Suppressor macrophage treated with lipopolysaccharide for 1 hour (primary cell): ENCODE measurements at places on chromosomes 6 and 20.

- no peak for DNase-seq
Measured at GRCh38 chr6:162887981-162888689, 160.4 kb downstream of the PACRG start.

DNA sequence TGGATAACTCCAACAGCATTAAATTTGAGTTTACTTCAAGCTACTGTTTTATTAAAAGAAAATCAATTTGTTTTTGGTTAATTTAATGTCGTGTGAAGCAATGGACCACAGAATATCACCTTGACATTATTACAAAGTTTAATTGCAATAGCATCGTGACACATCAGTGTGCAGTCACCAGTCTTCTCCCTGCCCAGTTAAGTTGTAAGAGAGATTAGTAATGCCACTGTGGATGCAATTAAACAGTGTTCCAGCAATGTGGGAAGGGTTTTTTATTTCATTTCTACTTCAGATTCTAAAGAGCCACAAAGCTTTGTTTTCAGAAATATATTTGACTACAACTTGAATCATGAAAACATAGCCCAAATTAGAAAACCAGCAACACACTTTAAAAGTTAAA is 128.7 kb downstream of the SYNE1 start:
- no peak for DNase-seq

DNA sequence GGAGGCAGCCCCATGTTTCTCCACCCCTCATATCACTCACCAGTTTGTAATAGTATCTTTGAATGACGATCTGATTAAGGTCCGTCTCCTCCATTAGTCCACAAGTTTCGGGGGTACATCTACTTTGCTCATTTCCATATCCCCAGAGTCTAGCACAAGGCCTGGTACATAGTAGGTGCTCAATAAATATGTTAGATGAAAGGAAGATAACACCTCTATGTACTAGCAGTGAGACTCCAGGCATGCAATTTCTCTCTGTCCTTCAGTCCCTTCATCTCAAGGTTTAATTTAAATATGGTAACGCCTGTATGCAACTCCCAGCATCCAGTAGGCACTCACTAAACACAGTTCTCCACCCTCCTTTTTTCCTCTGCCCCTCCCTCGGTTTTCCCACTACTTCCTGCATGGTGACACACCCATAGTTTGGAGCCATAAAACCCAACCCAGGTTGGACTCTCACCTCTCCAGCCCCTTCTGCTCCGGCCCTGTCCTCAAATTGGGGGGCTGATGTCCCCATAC is 461 bp upstream of the HNF4A start:
- DNase-seq: no peak

DNA sequence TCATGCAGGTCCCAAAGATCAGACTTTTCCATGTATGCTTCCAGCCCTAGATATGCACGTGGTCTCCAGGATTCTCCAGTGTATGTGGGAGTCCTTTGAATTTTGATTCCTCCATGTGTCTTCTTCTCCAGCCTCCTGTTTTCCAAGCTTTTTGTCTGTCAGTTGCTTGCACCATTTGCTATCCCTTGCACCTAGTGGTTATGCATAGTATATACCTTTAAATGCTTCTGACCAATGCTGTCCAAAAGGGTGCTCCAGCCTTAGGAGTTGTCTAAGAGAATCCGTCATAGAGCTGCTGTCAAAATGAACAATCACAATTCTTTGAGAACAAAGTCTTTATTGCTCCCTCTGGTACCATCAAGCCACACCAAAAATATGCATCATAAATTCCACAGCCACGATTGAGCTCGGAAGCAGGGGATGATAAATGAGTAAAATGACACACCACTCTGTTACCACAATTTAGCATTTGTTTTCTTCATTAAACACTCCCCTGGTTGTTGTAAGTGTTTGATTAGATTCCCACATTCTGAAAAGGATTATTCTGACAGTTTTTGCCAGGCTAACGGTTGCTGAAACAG is 706.2 kb upstream of the GJE1 start:
- DNase-seq: no peak

DNA sequence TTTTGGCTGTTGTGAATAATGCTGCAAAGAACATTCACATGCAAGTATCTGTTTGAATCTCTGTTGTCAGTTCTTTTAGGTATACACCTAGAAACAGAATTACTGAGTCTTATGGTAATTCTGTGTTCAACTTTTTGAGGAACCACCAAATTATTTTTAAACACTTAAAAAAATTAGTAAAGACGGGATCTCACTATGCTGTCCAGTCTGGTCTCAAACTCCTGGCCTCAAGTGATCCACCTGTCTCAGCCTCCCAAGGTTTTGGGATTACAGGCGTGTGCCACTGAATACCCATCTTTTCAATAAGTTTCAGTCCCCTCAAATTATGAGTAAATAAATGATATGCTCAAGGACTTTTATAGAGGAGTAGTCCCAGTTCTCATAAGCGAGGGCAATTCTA is 17.5 kb downstream of the SPATS1 start:
- DNase-seq: no peak

DNA sequence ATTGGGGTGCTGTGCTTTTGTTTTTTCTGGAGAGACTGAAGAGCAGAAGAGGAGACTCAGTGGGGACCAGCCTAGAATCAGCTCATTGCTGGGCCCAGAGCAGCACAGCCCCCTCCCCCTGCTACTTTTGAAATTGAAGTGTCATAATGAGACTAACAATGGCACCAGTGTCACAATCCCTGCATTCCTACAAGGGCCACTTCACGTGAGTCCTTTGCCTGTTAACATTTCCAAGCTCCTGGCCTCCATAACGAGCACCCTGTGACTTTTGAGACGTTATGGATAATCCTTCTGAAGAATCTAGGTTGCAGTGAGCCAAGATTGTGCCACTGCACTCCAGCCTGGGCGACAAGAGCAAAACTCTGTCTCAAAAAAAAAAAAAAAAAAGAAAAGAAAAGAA is 41.7 kb downstream of the CNBD2 start:
- DNase-seq: no peak

DNA sequence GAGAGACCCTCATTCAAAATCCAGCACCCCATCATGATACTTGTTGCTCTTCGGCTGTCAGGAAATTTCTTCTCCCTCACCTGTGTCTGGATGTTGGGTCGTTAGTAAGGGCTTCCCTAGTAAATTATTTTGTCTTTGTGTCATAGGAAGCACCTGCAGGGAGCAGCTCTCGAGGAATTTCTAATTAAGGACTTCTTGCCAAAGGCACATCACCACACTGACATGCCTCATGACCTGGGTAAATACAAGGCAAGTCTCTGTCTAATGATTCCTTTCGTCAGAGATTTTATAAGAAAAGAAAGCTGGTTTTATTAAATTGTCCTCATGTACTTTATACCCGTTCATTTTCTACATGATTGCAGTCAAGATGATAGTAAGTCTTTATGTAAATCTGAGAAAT is at the start of gene NOX3:
TSS of gene NOX3 (minus strand) at position 74 of the 400 bp plus-strand sequence. CDS start at position 35, 39 bp downstream.
- DNase-seq: no peak

DNA sequence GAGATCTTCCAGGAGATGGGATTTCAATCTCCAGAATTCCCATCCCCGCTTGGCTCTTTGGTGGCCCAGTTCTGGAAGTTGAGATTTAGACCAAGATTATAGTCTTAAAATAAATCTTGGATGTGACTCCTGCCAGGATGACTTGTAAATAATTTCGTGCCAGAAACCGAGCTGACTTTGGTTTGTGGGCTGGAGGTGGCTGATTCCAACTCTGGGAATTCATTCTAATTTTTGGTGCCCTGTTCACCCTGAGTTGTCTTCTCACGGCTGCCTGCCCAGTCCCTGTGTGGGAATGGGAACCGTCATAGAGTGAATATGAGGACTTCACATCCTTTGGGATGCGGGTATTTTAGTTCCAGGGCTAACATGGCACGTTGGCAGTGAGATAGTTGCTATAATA is 64.8 kb downstream of the JARID2 start:
- no peak for DNase-seq

- DNase-seq: no peak
Measured at GRCh38 chr6:38867726-38868125, 152.6 kb downstream of the DNAH8 start.

DNA sequence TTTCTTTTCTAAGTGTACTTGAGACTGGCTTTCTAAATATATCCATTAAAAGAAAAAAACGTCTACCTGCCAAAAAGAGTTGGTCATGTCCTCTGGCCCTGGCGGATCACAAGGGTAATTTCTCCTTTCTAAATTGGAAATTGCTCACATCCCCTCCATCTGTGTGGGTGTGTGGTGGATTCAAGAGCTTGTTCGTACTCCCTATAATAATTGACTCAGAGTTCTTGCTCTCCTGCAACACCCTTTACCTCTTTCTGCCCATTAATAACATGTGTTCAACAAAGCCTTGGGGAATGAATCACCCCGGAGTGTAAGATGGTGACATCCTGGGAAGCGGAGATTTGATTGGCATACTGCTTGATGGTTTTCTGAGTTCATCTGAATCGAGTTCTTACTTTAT is 263.8 kb downstream of the ALDH8A1 start:
- peak; percentile 31 for DNase-seq

DNA sequence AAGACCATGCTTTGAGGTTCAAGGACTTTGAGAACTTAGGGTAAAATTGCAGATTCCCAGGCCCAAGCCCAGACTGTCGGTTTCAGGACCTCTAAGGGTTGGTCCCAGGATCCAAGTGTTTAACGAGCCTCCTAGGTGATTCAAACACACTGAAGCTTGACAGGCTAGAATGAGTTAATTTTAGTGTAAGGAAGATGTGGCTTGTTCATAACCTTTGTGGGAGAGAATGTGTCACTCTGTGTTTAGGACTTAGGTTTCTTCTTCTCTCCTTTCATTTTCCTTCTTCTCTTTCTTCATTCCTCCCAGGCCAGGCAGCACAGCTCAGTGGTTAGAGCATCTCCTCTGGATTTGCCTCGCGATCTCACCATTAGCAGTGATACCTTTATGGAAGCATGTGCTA is 104.8 kb upstream of the KCNG1 start:
- no peak for DNase-seq

DNA sequence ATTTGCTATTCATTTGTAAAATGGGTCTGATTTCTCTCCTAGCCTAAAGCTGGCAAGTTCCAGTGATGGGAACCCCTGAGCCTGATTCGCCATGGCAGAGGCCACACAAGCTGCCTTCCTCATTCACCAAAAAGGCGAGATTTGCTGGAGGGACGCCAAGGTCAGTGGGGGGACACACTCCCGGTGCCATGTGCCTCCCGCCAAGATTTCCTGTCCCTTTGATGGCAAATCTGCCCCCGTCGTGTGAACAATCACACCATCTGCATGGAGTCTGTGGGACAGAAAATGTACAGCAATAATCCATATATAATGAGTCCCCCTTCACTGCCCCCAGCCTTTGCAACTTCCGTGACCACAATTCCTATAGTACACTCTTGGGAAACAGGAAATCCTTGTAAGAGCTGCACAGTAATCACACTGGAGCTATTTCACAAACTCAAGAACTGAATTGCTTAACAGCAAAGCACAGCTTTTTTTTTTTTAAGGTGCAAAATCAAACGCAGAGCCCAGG is 15.7 kb upstream of the IGF2R start:
- peak; percentile 73 for DNase-seq

DNA sequence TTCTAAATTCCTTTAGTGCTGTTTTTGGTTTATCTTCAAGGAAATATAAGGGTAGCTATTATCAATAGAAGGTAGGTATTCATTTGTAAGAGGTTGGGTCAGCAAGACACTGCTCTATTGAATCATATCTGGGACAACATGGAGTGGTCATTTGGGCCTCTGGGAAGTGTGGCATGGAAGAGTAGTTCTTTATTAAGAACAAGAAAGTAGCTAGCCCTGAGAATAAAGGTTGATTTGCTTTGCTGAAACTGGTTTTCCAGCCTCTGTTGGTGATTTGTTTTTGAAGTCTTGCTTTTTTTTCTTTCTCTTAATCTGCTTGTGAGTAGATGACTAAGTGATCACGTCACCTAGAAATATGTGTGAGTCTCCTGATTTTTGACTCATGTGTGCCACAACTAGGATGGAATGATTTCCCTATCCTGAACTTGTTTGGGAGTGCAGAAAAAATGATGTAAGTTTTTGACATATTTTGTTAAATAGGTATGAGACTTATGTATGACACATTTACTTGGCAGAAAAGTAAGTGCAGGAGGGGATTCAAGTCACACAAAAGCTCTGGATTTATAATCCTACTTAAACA is 381.8 kb downstream of the CENPW start:
- no peak for DNase-seq

DNA sequence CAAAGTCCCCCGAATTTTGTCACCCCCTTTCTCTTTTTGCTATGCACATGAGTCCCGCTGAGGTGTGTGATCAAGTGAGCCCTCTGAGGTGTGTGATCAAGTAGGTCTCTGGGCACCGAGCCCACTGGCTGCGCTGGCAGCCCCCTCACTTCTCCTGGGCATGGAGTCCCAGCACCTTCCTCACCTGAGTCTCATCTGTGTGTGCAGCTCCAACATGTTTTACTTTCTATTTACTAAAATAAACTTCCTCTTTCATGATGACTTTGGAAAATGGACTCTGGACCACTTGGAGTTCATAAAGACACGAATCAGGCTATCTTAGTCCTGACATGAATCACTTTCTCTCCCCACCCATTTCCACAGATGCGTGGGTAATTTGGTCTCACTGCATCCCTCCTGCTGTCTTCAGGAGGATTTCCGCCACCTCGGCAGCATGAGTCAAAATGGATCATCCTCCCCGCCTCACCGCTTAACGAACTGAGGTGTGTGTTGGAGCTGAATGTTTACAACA is 39.8 kb downstream of the PRDM1 start:
- peak; percentile 59 for DNase-seq

GRCh38 chr6:161017766-161018564 is 26.4 kb downstream of the MAP3K4 start:
- no peak for DNase-seq

DNA sequence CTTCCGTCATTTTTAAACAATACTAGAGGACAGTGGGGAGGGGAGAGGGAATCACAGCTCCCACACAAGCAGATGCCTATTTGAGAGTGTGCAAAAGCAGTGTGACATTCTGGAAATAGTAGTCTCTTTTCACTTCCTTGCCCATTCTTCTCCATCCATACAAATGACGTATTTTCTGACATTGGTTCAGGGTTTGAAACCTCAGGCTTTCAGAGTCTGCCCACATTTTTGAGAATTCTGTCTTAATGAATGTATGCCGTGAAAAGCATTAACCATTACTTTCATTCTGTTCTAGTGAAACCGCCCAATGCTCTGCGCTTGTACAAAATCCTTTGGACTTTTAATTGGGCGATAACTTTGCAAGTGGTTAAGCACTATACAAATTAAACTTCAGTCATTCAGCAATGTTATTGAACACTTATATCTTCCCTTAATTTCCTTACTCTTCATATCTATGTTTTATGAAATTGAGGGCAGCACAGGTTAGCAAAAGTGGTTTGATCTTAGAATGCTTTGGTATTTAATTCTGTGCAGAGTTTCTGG is 265.7 kb downstream of the SOX4 start:
- no peak for DNase-seq

DNA sequence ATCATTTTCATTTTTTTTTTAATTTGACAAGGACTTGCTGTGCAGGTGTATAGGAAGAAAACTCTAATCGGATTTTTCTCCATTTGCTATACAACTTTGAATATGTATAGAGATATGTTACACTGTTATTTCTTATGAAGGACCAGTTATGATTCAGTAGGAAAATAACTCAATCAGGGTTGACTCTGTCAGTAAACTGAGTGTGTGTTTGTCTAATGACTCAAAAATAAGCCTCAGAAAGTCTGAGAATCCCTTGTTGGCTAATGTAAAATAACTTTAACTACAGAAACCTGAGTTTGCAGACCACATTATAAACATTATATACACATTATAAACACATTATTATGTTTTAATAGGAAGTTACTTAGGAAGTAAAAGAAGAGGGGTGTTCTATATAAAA is 352.6 kb downstream of the RIMS1 start:
- DNase-seq: no peak
